ENCODE measurements at places on chromosomes 1 and 21. TPM values are rescaled to one million over a fixed set of nuclear protein-coding genes. Genes with fewer than 3 reads are reported as not detected.

- no peak for DNase-seq
Measured at GRCh38 chr21:22343303-22343702, 1345.1 kb downstream of the NCAM2 start.

- DNase-seq = no peak
Measured at GRCh38 chr21:32728456-32728839, 635 bp upstream of the SYNJ1 start.

The PTBP2 gene
- total RNA-seq = 20.4 TPM

DNA sequence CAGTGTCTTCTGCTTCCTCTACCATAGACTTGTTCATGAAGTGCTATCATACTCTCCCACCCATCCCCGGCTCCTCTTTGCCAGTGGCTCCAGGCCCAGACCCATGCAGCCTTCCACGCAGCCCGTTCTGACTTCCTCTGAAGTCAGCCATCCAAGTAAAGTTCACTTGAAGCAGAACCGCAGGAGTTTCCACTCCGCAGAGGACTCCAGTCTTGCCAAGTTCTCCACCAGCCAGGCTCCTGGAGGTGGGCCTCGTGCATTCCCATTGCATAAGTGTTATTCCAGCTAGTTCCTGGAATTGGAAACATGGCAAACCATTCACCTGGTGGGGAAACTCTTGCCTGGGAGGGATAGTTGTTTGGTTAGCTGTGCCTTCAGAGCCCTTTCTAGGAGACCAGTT is 185.1 kb downstream of the PLPP3 start:
- DNase-seq = no peak

The OVAAL gene
- not detected for total RNA-seq

DNA sequence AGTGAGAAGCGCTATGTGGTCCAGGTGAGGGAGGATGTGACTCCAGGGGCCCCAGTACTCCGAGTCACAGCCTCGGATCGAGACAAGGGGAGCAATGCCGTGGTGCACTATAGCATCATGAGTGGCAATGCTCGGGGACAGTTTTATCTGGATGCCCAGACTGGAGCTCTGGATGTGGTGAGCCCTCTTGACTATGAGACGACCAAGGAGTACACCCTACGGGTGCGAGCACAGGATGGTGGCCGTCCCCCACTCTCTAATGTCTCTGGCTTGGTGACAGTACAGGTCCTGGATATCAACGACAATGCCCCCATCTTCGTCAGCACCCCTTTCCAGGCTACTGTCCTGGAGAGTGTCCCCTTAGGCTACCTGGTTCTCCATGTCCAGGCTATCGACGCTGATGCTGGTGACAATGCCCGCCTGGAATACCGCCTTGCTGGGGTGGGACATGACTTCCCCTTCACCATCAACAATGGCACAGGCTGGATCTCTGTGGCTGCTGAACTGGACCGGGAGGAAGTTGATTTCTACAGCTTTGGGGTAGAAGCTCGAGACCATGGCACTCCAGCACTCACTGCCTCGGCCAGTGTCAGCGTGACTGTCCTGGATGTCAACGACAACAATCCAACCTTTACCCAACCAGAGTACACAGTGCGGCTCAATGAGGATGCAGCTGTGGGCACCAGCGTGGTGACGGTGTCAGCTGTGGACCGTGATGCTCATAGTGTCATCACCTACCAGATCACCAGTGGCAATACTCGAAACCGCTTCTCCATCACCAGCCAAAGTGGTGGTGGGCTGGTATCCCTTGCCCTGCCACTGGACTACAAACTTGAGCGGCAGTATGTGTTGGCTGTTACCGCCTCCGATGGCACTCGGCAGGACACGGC is 2.2 kb downstream of the CELSR2 start:
- DNase-seq = no peak

- DNase-seq = no peak
Measured at GRCh38 chr1:2595261-2595811, 8.8 kb downstream of the PRXL2B start.

GRCh38 chr1:55986003-55986402 is 593.4 kb downstream of the PLPP3 start:
- DNase-seq = no peak

DNA sequence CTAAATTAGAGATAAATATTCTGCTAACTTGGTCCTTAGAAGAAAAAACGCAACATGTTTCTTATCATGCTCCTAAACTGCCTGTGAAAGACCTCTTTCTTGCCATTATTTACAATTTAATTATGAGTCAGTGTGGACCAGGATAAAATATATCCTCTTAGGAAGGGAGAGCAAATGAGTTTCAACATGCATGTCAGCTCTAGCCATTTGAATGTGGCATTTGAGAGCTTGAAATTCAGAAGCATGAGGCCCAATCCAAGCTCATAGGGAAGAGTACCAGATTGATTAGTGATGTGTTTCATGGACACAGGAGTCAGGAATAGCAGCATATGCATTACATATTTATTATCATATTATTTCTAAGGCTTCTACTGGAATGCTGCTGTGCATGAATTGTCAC is 39.3 kb downstream of the TBX15 start:
- no peak for DNase-seq
